Thyroid gland (tissue), 4 donors: ENCODE measurements at places on chromosomes 2 and 18. TPM values are rescaled to one million over a fixed set of nuclear protein-coding genes. Genes with fewer than 3 reads are reported as not detected.

SLC5A7 gene
- 0.78 TPM for total RNA-seq

KLHL41 gene
- 4.9 TPM for total RNA-seq

MAPK4 gene
- 17.9 TPM for total RNA-seq

COL4A3 gene
- 86.5 TPM for total RNA-seq

MZT2B gene
- total RNA-seq = 222 TPM

RAB27B gene
- total RNA-seq = 0.44 TPM

IL36B gene
- total RNA-seq = not detected

HMSD gene
- not detected for total RNA-seq

SH2D6 gene
- 1.6 TPM for total RNA-seq

FSIP2 gene
- 2.0 TPM for total RNA-seq

AQP12B gene
- not detected for total RNA-seq

TOGARAM2 gene
- total RNA-seq = 0.78 TPM

IGFBP5 gene
- total RNA-seq = 1,519 TPM

DTNA gene
- 86.0 TPM for total RNA-seq

RAPGEF4 gene
- 8.0 TPM for total RNA-seq

LAMA1 gene
- total RNA-seq = 20.7 TPM

SERPINB4 gene
- total RNA-seq = not detected

KCNG3 gene
- total RNA-seq = not detected

ASPRV1 gene
- 2.0 TPM for total RNA-seq

LYPD6B gene
- total RNA-seq = not detected

SERPINB3 gene
- not detected for total RNA-seq

CNTNAP5 gene
- not detected for total RNA-seq

ELOA2 gene
- total RNA-seq = not detected

STK16 gene
- total RNA-seq = 26.6 TPM

DSG3 gene
- not detected for total RNA-seq

PSMA8 gene
- not detected for total RNA-seq

HTR2B gene
- total RNA-seq = 6.4 TPM

TCF7L1 gene
- 3.1 TPM for total RNA-seq

RGPD5 gene
- 42.8 TPM for total RNA-seq

PSMD14 gene
- total RNA-seq = 63.0 TPM

NT5C1B gene
- total RNA-seq = 0.13 TPM

SLC9A2 gene
- 1.3 TPM for total RNA-seq

CAPN14 gene
- total RNA-seq = not detected

LONRF2 gene
- total RNA-seq = 17.8 TPM

EFHD1 gene
- total RNA-seq = 15.1 TPM

REG1B gene
- not detected for total RNA-seq

UGT1A7 gene
- not detected for total RNA-seq

NPC1 gene
- total RNA-seq = 68.6 TPM

CFC1B gene
- total RNA-seq = not detected

CHRNG gene
- not detected for total RNA-seq

DUSP19 gene
- total RNA-seq = 5.9 TPM

MATN3 gene
- 0.27 TPM for total RNA-seq

AAMP gene
- total RNA-seq = 102 TPM

CCDC121 gene
- total RNA-seq = 9.9 TPM

SLC14A1 gene
- total RNA-seq = 10.9 TPM

TNFRSF11A gene
- total RNA-seq = 4.5 TPM

ASB1 gene
- 16.1 TPM for total RNA-seq

FAM110C gene
- total RNA-seq = 10.0 TPM

ABCG5 gene
- not detected for total RNA-seq

DNAH6 gene
- total RNA-seq = 5.6 TPM

USP40 gene
- total RNA-seq = 97.7 TPM

TMEM247 gene
- not detected for total RNA-seq

PSTPIP2 gene
- 2.0 TPM for total RNA-seq

PTH2R gene
- total RNA-seq = not detected

RFX8 gene
- total RNA-seq = not detected

PLGLB2 gene
- total RNA-seq = 1.9 TPM

PTCD3 gene
- total RNA-seq = 131 TPM

LNPK gene
- total RNA-seq = 19.8 TPM

ANKRD53 gene
- 1.5 TPM for total RNA-seq
